ENCODE measurements at places on chromosomes 1 and 21. TPM values are rescaled to one million over a fixed set of nuclear protein-coding genes. Genes with fewer than 3 reads are reported as not detected.

GRCh38 chr1:221162352-221162751 is 283.1 kb downstream of the HLX start:
- no peak for DNase-seq

GRCh38 chr1:116159177-116159576 is 48.0 kb downstream of the MAB21L3 start:
- no peak for DNase-seq

DNA sequence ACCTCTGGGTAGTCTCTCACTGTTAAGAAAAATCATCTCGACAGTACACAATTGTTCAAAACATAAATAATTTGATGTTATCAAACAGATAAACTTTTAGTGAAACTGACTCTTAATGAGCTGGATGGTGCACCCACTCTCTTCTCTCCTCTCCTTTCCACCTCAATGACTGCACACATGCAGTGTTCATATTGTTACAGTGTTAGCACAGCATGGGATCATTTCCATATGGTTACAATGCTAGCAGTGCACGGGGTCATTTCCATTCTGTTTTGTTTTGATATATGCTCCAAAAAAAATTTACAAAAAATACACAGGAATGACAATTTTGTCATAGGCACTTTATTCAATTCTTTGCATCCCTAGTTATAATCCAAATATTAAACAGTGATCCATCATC is 26.4 kb upstream of the RNF187 start:
- no peak for DNase-seq

GRCh38 chr21:44400791-44401385 is 47.5 kb downstream of the TRPM2 start:
- DNase-seq = no peak

DNA sequence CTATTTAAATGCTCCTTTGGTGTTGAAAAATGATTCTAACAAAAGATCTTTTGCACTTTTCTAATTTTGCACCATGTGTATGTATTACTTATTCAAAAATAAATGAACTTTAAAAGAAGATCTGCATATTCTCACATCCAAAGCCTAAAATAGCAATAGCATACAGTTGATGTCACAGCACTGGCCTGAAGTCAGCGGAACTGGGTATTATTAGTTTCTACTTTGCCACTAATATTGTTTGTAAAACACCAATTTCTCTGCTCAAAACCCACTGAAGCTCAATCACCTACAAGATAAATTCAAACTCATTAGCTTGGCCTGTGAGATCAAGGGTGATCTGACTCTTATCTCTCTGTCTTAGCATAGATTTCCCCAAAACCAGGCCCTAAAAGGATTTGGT is 34.5 kb upstream of the BCAR3 start:
- no peak for DNase-seq

- no peak for DNase-seq
These were observed 104.7 kb upstream of the KIAA0040 start for GRCh38 chr1:175297291-175297690.

DNA sequence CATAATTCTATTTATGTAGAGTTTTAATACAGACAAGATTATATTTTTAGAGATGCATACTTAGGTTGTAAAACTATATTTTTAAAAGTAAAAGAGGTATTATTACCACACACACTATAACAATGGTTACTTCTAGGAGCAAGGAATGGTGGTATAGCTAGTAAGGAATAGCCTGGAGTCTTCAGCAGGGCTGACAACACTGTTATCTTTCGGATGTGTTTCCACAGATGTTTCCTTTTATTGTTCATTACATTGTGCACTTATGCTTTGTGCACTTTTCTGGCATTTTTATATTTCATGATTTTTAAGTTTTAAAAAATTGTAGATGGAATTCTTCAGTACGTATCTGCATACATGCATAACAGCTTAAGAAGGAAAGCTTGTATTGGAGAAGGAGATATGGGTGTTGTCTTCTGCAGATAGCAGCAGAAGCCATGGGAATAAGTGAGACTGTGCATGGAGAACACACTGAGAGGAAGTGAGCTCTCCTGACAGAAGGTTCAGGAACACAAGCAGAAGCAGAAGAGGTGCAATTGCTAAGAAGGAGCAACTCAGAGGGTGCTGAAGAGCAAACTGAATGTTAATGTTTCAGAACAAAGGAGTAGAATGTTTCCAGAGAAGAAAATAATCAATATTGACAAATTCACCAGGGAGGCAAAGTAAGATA is 91.8 kb downstream of the UCHL5 start:
- DNase-seq = no peak

- no peak for DNase-seq
These were observed 351.3 kb upstream of the CAMK1G start for GRCh38 chr1:209232197-209232596.

DNA sequence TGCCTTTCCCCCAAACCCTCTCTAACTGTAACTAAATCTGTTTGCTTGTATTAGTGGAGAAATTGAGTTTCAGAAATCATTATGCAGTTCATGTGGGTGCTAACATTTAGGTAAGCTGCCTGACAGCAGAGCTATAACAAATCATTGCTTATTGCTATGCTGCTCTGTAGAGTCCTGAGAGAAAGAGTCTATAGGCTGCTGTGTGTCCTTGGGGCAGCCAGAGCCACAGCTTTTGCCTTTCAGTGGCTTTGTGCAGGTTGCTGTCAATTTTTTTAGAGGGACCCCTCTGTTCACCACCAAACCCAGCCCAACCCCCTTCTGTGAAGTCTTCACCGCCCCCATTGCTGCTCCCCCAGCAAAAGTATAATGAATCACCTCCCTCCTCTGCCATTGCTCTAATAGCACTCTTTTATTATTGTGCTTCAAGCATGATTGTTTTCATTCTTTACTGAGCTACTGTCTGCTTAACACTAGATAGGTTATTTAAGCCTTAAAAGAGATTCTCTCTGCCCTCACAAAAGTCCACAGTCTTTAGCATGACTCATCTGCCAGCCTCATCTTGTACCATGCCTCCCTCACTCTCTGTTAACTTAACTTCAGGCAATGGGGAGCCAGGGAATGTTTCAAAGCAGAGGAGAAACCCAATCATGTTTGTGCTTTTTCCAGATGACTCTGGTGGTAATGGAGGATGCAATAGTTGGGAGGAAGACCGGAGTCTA is 38.6 kb downstream of the DIRAS3 start:
- DNase-seq = no peak

GRCh38 chr1:95124342-95124741 is 7.2 kb downstream of the TLCD4 start:
- DNase-seq = no peak

DNA sequence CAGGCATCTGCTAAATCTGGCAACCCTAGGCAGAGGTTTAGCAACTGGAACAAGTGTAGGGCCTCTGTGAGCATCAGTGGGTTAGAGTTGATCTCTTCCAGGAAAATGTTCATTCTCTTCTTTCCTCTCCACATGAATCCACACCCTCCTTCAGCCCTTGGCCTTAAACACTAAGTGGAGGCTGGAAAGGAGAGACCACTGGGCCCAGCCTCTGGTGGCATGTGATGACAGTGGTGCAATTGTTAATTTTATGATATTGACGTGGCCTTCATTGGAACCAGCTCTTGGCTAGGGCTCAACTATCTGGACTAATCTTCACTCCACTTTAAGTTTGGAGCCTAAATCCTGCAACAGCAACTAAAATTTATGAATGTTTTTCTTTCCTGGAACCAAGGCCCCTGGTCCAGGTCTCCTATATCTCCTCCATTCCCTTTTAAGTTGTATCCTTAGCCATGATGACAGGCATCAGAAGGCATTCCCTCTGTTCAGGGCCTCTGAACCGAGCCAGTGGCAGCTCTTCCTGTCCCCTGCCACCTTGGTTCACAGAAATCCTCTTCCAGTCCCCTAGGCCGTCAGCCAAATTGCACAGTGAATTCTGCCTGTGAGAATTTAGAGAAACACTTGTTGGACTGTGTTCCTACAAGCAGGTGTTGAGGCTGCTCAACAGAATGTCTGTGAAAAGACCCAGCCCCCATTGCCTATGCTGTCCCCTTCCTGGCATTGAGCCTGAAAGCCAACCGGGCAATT is 132.2 kb downstream of the PSMG1 start:
- DNase-seq = peak; percentile 34

DNA sequence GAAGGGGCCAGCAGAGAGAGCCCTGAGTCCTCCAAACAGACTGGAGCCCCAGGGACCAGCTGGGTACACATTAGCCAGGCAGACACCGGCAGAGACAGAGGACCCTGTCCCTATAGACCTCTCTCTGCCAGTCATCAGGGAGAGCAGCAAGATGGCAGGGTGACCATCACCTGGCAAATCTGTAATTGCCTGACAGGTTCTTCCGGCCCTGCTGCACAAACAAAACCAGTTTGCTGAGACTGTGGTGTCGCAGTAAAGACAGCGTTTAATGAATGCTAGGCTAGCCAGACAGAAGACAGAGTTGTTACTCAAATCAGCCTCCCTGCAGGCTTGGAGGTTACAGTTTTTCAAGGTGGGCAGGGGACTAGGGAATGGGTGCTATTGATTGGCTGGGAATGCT is 618.9 kb downstream of the NPHP4 start:
- DNase-seq = no peak

GRCh38 chr1:72086394-72086793 is 195.9 kb downstream of the NEGR1 start:
- no peak for DNase-seq

- no peak for DNase-seq
These were observed 22.0 kb downstream of the ALPL start for GRCh38 chr1:21531241-21531640.

DNA sequence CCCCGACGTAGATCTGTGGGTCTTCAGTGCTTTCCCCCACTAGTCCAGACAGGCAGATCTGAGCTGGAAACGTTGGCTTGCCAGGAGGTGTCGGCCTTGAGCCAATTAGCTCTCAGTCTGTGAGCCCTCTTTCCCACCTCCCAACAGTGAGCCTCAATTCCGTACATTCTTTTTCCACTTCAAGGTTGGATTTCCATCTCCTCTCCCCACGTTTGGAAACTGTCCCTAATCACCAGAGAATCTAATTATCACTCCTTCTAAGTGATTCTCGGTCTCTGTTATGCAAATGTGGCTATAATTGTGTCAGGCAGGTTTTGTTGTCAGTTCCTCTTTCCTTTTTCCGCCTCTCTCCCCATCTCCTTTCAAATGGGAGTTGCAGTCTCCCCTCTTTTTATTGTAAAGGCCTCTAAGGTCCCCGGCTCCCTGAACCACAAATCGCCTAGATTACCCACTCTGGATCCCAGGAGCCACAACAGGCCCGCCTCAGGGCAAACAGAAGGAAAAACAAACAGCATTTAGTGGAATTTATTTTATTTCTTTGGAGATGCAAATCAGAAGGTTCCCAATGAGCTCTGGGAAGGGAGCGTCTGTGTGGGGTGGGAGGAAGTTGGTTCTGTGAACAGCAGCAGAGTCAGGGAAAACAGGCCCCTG is 29.4 kb upstream of the LRRN2 start:
- DNase-seq = no peak

- DNase-seq = no peak
These were observed 1.9 kb upstream of the ATG4C start for GRCh38 chr1:62781841-62782543.

GRCh38 chr21:39188521-39189139 is 5.4 kb upstream of the PSMG1 start:
- DNase-seq = peak; percentile 29

- no peak for DNase-seq
These were observed 12.8 kb downstream of the PSRC1 start for GRCh38 chr1:109269981-109270622.

DNA sequence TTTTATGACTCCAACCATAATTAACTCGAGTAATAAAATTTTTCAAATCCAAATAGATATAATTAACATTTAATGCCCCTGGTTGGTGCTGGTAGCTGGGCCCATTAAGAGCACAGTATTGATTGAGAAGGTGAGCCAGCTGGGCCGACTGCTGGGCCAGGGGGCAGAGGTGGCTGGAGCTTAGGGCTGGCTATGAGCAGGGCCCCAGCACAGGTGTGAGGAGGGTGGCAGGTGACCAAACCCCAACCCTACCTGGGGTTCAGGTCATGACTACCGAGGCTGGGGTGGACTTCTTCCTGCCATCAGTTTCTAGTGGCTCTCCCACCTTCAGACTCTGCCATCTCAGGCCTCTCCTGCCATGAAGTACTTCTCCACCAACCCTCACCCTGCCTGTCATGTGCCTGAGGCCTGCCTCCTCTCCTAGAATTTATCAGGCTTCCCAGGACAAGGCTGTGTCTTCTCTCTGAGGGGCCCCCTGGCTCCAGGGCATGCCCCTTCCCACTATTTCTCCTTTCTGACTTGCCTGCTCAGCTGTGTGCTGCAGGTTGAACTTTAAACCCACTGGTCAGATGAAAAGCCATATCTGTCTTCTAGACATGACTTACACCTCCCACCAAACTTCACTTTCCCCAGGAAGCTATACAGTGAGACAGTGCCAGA is 85.6 kb downstream of the TMEM53 start:
- no peak for DNase-seq

DNA sequence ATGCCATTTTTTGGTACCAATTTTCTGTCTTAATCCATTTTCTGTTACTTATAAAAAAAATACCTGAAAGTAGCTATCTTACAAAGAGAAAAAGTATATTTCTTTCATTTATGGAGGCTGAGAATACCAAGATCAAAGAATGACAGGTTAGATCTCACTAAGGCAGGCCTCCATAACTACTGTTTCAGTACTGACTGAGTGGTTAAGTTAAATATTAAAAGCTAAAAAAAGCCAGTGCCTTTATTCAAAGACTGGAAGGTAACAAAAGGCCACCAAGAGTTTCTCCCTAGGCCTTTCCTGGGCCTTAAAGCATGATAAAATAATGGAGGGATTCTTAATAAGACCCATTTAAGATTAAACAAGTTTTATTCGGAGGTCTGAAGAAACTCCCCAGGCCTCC is 687.7 kb upstream of the ADGRL4 start:
- DNase-seq = no peak

GRCh38 chr1:243316366-243316989 is 60.6 kb downstream of the SDCCAG8 start:
- DNase-seq = peak; percentile 66

DNA sequence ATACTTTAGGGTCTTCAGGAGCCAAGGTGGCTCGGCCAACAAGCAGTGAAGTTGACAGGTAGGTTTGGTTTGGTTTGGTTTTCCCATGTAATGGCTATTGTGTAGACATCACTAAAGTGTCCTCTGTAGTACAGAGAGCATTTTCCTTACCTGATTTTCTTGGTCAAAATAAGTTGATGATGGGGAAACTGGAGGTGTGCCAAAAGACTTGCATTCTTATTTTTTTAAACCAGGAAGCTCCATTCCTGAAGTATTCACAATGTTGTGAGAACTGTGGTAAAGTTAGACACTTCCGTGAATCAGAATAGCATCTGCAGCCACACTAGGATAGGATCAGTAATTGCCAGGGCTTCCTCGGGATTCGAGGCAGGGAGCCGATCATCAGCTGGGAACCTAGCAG is 2.9 kb downstream of the ZBTB37 start:
- no peak for DNase-seq

The SLC45A1 gene
- 2.9 TPM for total RNA-seq

The SH2D1B gene
- total RNA-seq = not detected

The SPOCD1 gene
- total RNA-seq = not detected

The SELL gene
- total RNA-seq = 4.2 TPM

The TESK2 gene
- 5.7 TPM for total RNA-seq

All from thyroid gland (tissue), 4 donors.